Fibroblast of the aortic adventitia (primary cell): ENCODE measurements at places on chromosomes 4 and X. TPM values are rescaled to one million over a fixed set of nuclear protein-coding genes. Genes with fewer than 3 reads are reported as not detected.

The PGAM4 gene
- total RNA-seq = not detected in 2 replicates

The IGSF1 gene
- 0.09 and 0.16 TPM in 2 replicates for total RNA-seq

The KCND1 gene
- 0.81 and 1.4 TPM in 2 replicates for total RNA-seq

The MXRA5 gene
- total RNA-seq = 4.7 and 8.5 TPM in 2 replicates

The MGARP gene
- total RNA-seq = 17.1 and 56.9 TPM in 2 replicates

DNA sequence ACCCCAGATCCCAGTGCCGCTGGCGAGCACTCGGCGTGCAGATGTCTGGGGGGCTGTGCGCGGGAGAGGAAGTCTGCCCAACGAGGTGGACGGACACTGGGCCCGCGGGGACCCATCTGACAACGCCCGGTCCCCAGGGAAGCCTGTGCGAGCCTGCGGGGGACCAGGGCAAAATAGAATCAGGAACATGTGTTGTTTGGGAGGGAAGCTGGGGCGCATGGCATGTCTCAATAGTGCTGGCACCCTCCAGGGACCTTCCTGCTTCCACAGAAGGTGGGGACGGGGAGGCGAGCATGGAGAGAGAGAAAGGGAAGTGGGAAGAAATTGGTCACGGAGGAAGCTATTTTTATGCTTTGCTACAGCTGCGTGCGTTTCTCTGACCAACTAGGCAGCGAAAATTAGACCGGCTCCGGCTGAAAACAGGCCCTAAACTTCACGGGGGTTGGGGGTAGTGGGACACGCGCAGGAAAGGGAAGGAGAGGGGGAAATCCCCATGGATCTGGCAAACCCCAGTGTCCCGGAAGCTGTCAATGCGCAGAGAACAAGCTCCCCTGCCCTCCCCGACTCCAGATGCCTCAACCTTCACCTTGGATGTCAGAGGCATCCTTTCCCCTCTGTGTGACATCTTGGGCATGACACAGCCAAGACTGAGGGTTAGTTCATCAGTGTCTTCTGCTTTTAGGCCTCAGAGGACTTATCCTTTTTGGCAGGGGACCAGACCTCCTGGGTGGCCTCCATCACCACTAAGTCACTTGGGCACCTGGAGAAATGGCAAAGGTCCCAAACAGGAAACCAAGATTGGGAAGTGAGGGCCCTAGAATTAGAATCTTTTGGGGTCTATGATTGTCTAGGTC, 169.8 kb upstream of the BCOR start:
- no peak for DNase-seq

- DNase-seq = peak; percentile 36
These were observed 11.2 kb upstream of the RNF175 start for GRCh38 chr4:153771046-153771445.

- no peak for DNase-seq
These were observed 436.0 kb upstream of the INTU start for GRCh38 chr4:127196655-127197352.

- DNase-seq = no peak
These were observed 517.5 kb upstream of the GRIA3 start for GRCh38 chrX:122666601-122667000.

GRCh38 chr4:128162434-128162833, 101.3 kb downstream of the LARP1B start:
- peak; percentile 37 for DNase-seq

- DNase-seq = no peak
These were observed 12.2 kb downstream of the NOCT start for GRCh38 chr4:139027776-139028175.
